Activated CD4-positive, alpha-beta T cell treated with anti-CD3 and anti-CD28 coated beads for 24 hours (primary cell): ENCODE measurements at places on chromosomes 11 and 22.

GRCh38 chr11:91587131-91587530, 637.5 kb upstream of the FAT3 start:
- DNase-seq = no peak

DNA sequence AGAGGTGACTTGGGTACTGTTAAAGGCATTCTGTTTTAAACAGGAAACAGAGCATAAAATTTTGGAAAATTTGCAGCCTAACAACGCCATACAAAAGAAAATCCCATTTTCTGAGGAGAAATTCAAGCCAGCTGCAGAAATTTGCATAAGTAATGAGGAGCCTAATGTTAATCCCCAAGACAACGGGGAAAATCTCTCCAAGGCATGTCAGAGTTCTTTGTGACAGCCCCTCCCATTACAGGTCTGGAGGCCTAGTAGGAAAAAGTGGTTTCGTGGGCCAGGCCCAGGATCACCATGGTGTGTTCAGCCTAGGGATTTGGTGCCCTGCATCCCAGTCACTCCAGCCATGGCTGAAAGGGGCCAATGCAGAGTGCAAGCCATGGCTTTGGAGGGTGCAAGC, 1333.1 kb upstream of the TENM4 start:
- DNase-seq = no peak

- no peak for DNase-seq
Observed at GRCh38 chr11:2223153-2223794, 47.1 kb downstream of the ASCL2 start.

GRCh38 chr11:9972989-9973388, 309.1 kb downstream of the SWAP70 start:
- DNase-seq = no peak

GRCh38 chr22:50713008-50713385, 25.0 kb upstream of the ACR start:
- no peak for DNase-seq

- DNase-seq = no peak
Observed at GRCh38 chr11:20066013-20066782, 94.1 kb downstream of the DBX1 start.

DNA sequence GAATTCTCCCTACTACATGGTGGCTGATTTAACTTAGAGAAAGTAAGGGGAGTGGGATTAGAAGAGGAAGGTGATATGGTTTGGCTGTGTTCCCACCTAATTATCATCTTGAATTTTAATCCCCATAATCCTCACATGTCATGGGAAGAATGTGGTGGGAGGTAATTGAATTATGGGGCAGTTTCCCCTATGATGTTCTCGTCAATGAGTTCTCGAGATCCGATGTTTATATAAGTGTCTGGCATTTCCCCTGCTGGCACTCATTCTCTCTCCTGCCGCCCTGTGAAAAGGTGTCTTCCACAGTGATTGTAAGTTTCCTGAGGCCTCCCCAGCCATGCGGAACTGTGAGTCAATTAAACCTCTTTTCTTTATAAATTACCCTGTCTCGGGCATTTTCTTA, 169.3 kb downstream of the CASP12 start:
- no peak for DNase-seq

- no peak for DNase-seq
Observed at GRCh38 chr22:28183078-28183860, 264.2 kb upstream of the PITPNB start.

DNA sequence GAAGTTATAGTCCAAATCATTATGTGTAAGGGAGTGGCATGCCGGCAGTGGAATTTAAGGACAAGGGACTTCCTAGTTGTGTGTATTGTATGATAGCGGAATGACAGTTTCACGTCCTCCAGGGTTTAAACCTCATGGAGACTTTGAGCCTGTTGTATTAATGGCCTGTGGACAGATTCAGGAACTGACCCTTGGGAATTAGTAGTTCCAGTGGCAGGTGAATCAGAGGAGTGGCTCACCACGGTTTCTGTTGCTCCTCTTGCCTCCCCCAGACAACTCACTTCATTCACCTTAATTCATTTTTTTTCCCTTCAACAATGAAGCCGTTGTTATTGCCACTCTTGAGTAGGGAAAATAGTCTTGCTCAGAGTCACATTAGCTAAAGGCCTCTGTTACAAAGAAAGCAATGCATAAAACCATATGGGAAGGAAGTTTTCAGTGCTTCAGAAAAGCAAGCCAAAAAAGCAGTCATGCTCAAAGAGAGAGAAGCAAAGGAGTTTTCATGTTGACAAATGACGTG, 22.6 kb downstream of the AMOTL1 start:
- DNase-seq = no peak

DNA sequence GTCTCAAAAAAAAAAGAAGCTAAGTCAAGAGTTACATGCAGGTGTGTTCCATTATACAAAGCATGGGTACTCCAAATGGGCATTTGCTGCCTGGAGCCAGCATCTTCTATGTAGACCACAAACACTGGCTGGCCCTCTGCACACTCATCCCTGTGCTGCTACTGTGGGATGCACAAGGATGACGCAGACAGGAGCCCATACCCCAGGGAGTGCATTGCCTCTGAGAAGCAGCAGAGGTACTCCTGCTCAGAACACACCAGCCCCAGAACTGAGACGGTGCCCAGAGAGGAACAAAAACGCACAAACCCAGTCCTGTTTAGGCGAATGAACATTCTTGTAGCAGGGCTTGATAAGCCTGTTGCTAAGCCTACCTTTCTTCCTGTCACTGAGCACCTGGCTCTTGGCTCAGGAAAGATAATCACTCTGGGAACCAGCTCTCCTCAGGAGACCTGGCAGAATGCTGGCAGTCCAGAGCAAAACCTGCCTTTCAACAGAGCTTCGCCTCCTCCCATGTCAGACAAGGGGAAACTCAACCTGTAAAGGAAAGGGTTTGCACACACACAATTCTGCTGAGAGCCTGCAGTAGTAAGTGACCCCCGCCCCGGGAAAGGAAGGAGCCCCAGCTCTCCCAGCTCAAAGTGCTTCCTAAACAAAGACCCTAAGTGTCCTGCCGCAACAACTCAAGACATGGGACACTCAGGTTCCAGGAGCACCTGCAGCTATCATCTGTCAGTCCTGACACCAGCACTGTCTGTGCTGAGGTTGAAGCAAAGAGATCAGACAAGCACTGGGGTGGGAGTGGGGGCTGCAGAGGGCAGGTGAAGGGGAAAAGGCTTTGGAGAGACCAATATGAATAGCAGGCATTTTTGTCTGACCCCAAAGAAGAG, 145.7 kb downstream of the TENM4 start:
- DNase-seq = no peak

GRCh38 chr11:100887659-100888058, 200.6 kb downstream of the ARHGAP42 start:
- no peak for DNase-seq

DNA sequence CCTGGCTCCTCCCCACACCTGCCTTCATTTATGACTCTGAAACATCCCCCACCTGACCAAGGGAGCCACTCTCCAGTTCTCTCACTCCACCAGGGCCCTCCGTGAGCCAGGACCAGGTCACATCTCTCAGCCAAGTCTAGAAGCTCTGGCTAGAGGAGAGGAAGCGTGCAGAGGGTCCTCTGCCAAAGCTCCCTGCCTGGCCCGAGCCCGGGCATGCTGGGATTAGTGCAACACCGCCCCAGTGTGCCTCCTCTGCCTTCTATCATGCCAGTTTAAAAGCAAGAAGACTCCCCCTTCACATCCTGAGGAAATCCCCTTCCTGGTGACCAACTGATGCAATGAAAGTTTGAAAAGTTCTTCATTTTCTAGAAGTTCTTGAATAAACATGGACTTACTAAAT, 23.5 kb downstream of the TP53AIP1 start:
- DNase-seq = no peak

DNA sequence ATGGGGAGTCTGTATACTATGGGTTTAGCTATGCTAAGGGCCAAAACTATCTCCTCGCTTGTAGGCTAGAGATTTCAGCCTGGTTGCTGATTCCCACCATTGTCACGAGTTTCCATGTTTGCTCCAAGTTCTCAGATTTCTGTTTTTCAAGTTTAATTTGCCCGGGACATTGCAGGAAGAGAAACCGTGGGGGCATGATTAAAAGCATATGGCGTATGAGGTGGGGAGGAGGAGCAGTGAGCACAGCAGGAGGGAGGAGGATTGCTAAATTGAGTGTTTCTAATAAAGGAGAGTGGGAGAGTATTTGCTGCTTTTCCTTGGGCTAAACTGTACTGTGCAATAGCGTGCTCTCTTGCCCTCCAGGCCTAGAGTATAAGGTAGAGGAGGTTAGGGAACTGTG, 558.4 kb downstream of the METTL15 start:
- DNase-seq = no peak

GRCh38 chr11:2449548-2450320, 4.9 kb downstream of the KCNQ1 start:
- no peak for DNase-seq

GRCh38 chr22:46776876-46777608, 14.6 kb downstream of the TBC1D22A start:
- no peak for DNase-seq

DNA sequence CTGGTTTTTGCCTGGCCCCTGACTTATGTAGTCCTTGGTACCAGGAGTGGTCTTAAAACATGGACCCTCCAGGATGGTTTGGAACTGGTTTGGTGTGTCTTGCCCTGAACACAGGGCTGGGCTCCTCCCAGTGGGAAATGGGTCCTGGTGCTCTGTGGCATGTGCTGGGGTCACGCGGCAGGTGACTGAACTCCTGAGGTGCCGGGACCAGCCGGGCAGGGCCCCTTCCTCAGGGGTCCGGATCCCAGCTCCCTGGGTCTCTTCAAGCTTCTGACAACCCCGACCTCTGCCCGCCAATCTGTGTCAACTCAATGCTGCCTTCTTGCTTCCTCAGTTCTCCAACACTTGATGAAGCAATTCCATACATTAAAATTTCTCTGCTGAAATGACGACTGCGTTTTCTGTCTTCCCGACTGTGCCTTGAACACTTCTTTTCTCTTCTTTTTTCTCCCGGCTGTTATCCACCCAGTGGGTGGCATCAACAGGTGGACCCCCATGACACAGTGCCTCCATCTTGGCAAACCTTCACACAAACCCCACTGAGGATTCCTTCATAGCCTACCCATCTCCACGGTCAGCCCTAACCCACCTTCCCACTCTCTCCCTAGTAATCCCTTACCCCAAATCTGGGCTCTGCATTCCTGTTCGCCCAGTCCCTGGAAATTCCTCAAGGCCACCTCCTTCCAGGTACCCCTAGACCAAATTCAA, 4.4 kb downstream of the IFT27 start:
- no peak for DNase-seq

DNA sequence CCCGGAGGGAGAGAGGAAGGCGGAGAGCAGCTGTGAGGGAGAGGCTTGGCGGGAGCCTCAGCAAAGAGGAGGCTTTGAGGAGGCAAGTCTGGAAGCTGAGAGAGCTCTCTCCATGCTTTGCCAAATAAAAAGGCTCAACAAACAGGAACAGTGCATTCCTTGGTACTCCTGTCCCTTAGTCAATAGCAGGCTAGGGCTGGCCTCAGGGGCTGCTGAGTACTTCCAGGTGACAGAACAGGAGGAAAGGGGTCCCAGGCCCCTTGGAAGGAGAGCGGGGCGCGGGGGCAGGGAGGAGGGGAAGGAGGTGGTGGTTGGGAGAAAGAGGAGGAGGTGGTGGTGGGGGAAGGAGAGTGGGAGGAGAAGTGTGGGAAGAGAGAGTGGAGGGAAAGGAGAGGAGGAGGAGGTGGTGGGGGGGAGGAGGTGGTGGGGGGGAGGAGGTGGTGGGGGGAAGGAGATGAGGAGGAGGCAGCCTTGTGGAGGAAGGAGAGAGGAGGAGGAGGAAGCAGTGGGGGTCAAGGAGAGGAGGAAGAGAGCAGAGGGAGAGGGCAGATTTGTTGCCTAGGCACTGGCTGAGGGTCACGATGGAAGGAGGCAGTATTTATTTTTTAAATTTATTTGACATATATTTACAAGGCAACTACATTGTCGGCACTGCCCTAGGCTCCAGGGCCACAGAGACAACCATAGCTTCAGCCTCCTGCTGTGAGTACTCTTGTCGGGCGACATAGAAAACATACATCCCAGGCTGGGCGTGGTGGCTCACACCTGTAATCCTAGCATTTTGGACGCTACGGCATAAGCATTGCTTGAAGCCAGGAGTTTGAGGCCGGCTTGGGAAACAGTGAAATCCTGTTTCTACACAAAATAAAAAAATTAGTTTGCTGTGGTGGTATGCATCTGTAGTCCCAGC, 74.2 kb upstream of the ZBED5 start:
- no peak for DNase-seq

- DNase-seq = no peak
Observed at GRCh38 chr11:131198161-131199014, 172.0 kb upstream of the NTM start.

DNA sequence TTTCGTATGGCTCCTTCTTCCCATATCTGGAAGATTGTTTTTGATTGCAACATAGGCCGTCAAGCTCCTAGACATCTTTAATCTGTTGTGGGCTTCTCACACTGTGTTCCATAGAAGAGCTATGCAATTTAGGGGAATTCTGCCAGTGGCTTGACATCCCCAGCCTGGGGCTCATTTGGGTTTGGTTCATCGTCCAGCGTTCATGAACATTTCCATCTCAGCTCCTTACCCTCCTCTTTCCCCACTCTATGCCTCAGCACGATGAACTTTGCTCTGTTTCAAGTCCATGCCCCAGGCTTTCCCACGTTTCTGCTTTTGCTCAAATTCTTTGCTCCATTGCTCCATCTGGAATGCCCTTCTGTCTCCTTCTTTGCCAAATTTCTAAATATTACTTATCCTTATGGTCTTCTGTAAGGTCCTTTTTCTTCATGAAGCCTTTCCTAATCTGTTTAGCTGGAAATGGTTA, 26.1 kb upstream of the CLMP start:
- no peak for DNase-seq
